BJ (cell line): ENCODE measurements at places on chromosomes 16 and 17.

DNA sequence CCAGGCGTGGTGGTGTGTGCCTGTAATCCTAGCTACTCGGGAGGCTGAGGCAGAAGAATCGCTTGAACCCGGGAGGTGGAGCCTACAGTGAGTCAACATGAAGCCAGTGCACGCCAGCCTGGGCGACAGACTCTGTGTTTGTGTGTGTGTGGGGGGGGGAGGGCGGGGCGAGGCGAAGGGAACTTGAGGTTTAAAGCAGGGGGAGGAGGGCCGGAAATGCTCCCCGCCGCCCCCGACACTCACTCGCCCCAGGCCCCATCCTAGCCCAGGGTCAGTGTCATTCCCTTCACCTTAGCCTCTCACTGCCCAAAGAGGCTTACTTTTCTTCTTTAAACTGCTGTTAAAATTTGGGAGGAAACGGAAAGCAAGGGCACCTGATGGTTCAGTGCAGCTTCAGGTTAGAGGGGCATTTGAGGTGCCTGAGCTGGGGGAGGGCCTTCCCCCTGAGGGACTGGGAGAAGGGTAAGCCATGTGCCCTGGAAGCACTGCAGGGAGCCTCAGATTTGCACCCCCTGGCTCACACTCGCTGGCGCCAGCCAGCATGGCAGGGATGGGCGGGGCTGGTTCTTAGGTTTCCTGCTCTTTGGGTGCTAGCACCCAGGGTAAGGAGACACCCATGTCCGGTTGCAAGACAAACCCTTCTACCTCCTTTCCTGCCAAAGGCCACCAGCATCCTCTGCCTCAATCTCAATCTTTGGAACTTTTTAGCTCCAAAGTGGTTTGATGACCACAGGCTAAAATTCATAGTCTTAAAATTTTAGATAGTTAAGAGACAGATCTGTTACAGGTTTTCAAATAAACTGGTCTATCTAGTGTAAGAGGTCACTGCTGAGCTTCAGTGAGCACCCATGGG is 2.2 kb upstream of the LIMD2 start:
- DNase-seq: no peak

DNA sequence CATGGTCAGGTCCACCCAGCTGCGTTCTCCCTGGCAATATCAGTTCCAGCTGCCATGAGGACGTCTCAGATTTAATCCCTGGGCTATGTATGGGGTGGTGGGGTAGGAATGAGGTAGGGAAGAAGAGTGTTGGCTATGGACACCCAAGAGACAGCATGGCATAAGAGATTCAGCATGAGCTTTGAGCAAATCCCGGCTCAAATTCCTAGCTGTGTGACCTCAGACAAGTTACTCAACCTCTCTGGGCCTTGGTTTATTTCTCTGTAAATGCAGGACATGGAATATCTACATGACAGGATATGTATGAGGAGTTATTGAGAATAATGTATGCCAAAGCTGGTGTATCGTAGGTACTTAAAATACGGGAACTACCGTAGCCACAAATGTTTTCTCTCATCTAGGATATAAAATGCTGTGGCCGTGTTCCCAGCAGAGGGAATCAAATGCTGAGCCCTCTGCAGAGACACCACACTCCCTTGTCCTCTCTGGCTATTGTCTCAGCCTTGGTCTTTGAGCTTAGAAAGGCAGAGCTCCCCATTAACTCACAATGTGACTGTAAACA is 17.8 kb upstream of the LHX1 start:
- no peak for DNase-seq

DNA sequence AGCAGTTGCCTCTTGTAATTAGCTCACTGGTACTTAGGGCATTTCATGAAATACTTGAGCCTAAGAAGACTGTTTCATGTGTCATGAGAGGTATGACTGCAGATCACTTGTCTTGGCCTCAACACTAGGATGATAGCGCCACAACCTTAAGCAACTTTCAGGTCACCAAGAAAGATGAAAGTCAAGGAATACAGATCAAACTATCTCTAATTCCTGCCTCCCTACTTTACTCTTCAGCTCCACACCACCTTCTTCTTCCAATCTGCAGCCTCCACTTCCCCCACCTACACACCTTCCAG is 28.0 kb downstream of the GNA13 start:
- DNase-seq: no peak

DNA sequence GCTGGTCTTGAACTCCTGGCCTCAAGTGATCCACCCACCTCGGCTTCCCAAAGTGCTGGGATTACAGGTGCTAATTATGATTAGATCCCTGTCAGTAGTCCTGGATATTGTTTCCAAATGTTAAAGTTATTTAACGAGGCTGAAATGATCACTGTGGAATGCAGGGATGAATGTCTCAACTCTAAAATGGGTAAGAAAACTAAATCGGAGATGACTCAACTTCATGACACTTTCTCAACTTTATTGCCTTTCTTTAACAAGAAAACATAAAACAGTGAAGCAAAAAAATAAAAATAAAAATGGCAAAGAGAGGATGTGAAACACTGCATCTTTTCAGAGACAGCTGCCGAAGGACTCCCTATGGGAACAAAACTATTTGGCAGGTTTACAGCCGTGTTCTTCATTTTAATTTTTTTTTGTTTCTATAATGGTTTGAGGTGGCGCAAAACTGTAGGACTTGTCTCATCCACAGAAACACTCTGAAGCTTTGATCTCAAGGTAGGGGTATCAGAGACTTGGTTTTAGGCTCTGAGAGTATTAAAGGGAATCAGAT is 382.0 kb downstream of the GRIN2A start:
- no peak for DNase-seq

DNA sequence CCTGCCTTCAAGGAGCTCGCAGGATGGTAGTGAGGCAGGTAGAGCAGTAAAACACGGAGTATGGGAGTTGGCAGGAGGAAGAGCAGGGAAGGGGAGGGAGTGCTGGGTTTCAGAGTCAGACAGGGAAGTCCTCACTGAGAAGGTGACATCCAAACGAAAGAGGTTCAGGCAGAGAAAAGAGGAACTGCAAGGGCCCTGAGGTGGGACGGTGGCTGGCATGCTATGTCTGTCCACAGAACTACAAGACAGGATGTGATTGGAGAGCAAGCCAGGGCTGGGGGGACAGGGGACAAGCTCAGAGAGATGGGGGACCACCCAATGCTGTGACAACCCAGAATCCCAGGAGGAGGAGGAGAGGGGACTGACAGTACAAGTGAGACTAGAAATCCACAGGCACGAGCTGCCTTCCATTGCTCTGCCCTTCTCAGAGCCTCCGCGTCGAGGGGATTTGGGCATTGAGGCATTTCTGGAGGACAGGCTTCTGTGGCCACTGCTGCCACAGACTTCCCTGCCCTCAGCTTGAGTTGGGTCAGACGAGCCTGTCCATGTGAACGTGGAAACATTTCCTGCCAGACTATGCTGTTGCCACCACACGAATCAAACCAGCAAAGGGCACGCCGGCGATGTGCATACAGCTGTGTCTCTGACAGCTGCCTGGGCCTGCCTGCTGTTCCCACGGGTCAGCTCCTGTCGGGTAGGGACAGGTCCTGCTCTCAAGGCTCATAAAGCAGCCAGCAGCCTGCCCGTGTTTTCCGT is 100.1 kb downstream of the RAB11FIP4 start:
- DNase-seq: no peak

DNA sequence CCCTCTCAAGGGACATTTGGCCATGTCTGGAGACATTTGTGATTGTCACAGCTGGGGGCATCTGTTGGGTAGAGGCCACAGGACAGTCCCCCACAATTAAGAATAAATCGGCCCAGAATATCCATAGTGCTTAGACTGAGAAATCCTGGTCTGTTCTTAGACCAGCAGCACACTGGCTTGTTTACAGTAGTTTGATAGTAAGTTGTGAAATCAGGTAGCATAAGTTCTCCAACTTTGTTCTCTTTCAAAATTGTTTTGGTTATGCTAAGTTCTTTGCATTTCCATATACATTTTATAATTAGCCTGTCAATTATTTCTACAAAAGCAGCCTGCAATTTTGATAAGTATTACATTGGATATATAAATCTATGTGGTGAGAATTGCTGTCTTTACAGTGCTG is 6.8 kb downstream of the MGRN1 start:
- DNase-seq: no peak
